HuH-7.5 (cell line): ENCODE measurements at places on chromosomes 1 and 21.

GRCh38 chr1:7703321-7704213 is 67.5 kb upstream of the VAMP3 start:
- no peak for DNase-seq

DNA sequence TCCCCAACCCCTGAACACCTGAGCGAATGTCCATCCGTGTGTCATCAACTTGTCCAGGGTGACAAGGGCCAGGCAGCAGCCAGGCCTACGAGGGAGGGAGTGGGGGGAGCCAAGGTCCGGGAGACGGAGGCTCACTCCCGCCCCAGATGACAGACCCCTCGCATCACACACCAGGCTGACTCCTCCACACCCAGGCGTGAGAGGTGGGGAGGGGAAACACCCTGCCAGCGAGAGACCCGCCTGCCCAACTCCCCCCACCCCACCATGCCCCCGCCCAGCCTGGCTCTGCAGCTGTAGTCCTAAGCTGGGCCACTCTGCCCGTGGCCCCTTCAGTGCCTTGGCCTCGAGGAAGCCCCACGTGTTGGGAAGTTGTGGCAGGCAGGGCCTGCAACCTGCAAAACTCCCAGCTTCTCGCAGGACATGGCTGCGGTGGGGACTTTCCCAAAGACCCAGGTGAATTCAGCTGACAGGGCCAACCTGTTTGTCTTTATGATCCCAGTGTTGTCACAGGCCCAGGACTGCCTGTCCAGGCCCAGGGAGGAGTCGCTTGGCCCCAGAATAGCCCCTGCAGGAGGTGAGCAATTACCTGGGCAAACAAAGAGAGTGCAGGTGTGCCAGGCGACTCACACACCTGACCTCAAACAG is 62.9 kb downstream of the RIPK4 start:
- peak; percentile 48 for DNase-seq

DNA sequence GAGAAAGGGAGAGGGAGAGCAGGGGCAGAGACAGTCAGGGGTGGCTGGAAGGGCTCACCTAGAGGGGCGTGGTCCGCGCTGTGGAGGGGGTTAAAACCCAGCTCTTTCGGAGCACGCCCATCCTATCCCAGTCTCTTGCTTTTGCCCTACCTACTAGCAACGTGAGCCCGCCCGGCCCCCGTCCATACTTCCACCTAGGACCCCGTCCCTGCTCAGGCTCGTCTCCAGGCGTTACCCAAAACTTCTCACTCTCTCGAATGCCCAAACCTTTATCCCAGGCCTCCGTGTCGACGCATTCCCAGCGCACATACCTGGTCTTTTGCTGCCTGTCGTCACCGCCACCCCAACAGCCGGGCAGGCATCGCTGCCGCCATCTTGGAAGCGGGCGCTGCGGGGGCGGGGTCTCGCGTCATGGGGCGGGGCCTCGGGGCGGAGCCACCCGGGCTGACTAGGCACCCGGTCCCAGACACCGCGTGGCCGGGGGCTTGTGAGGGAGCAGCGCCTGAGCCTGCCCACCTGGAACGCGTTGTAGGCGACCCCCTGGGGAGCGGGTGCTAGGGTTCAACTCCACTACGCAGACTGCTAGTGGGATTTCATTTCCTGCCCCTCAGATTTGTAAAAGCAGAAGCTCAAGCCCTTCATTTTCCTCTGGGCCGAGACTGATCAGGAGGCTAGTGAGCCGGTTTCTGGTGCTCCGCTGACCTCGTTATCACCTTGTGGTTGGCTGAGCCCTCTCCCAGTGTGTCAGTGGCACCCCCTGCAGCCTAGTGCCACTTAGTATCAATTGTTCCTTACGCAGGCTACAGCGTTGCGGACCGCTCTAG is at the start of gene B4GALT3:
Gene B4GALT3 (minus strand): TSS at position 396 of the 824 bp plus-strand sequence. CDS start 1,447 bp downstream, outside the sequence.
- peak; percentile 92 for DNase-seq

GRCh38 chr1:174204697-174205308 is 45.5 kb downstream of the RABGAP1L start:
- no peak for DNase-seq

DNA sequence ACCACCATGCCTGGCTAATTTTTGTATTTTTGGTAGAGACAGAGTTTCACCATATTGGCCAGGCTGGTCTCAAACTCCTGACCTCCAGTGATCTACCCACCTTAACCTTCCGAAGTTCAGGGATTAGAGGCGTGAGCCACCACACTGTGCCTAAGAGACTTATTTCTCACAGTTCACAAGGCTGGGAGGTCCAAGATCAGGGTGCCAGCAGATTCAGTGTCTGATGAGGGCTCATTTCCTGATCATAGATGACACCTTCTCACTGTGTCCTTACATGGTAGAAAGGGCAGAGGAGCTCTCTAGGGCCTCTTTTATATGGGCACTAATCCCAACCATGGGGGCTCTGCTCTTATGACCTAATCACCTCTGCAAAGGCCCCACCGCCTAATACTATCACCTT is 58.8 kb downstream of the ARHGEF10L start:
- DNase-seq, result no peak

GRCh38 chr1:32706491-32706890 is 3.9 kb upstream of the SYNC start:
- no peak for DNase-seq

DNA sequence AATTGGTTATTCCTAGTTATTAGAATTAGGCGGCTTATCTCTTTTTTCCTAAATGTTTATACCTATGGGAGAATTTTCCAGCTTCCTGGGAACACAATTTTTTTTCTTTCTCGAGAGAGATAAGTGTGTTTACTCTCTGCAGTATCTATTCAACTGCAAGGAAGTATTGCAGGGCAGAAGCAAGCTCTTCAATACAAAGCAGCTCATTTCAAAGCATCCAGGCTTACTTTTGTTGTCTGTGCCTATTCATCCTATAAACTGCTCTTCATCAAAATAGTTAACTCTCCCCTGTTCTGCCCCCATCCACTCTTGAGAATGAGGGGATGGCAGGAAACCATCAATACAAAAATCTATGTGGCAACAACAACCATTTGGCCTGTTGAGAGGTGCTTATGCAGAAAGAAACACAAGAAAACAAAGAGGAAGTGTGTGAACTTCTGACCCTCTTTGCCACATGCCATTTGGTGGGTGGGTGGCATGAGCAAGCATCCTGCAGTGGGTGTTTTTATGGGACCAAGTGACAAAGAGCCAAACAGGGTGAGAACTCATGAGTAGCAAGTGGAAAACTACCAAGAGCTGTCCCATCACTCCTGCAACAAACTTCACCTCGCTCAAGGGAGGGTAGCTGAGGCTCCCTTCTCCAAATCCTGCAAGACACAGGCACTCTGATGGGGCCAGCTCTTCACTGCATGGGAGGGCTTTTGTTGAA is 50.6 kb upstream of the MRPS6 start:
- no peak for DNase-seq

DNA sequence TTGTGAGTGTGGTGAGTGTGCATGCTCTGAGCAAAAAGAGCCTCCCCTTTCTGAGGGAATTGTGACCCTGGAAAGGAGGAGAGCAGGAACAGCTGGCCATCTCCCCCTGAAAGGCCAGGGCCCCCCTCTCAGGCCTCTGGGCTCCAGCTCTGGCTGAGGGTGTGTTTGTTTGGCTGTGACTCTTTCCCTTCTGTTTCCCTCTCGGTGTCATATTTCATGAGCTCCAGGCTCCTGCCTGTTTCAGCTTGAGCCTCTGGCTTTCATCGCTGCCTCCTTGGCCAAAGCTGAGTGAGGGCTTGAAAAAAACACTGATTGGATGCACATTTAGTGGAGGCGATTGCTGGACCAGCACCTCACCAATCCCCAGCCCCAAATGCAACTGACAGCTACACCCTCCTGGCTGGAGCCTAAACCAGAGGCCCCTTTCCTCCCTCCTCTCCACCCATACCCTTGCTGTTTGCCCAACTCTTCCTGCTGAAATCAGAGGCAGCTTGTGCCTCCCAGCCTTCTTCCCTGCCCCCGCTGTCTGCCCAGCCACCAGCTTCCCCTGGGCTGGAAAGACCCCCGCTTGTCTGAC is 64.1 kb downstream of the DDR2 start:
- no peak for DNase-seq

- no peak for DNase-seq
Measured at GRCh38 chr1:225944387-225944786, 3.4 kb upstream of the LEFTY2 start.

- DNase-seq, result no peak
Measured at GRCh38 chr1:156549831-156550230, 22.5 kb downstream of the IQGAP3 start.

DNA sequence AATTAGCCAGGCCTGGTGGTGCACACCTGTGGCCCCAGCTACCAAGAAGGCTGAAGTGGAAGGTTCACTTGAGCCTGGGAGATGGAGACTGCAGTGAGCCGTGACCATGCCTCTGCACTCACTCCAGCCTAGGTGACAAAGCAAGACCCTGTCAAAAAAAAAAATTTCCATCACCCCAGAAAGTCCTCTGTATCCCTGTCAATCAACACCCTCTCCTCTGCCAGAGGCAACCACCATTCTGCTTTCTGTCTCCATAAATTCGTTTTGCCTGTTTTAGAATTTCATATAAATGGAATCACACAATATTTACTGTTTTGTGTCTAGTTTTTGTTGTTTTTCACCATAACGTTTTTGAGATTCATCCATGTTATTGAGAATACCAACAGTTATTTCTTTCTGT is 141.6 kb upstream of the SLC45A1 start:
- DNase-seq, result no peak

DNA sequence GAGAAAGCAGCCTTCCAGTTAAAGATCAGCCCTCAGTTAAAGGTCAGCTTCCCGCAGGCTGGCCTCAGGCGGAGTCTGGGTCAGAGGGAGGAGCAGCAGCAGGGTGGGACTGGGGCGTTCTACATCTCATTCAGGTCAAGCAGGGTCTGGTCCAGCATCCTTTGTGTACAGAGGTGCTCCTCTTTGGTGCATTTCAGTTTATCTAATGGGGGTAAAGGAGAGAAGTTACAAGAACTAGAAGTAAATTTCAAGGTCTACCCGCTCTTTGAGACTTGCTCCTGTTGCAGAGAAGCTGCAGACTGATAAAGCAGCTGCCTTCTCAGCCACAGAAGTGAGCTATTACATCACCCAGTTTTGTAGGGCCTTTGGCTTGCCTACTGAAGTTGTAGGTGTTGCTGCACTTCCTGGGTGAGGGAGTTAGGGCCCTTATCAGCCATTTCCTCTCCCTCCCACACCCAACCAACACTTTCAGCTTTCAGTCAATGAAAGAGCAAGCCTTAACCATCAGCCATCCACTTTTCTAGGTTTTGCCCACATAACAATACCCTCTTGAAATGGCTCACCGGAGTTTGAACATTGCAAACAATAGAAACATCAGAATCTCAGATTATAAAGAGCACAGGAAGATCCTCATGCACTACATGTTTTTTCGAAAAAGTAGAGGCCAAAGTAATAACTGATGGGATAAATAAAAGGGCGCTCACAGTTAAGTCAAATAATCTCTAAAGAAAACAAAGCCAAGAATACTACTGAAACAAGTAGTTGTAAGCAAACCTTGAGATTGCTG is 2.8 kb upstream of the NUP210L start:
- DNase-seq, result no peak

DNA sequence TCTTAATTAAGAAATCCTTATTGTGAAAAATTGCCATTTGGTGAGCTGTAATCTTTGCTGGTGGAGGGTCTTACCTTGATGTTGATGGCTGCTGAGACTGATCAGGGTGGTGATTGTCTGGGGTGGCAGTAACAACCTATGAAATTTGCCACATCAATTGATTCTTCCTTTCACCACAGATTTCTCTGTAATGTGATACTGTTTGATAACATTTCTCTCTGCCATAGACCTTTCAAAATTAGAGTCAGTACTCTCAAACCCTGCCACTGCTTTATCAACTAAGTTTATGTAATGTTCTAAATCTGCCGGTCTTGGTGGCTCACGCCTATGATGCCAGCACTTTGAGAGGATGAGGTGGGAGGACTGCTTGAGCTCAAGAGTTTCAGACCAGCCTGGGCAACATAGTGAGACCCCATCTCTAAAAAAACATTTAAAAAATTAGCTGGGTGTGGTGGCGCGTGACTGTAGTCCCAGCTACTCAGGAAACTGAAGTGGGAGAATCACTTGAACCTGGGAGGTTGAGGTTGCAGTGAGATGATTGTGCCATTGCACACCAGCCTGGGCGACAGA is 5.0 kb downstream of the KPNA6 start:
- no peak for DNase-seq

DNA sequence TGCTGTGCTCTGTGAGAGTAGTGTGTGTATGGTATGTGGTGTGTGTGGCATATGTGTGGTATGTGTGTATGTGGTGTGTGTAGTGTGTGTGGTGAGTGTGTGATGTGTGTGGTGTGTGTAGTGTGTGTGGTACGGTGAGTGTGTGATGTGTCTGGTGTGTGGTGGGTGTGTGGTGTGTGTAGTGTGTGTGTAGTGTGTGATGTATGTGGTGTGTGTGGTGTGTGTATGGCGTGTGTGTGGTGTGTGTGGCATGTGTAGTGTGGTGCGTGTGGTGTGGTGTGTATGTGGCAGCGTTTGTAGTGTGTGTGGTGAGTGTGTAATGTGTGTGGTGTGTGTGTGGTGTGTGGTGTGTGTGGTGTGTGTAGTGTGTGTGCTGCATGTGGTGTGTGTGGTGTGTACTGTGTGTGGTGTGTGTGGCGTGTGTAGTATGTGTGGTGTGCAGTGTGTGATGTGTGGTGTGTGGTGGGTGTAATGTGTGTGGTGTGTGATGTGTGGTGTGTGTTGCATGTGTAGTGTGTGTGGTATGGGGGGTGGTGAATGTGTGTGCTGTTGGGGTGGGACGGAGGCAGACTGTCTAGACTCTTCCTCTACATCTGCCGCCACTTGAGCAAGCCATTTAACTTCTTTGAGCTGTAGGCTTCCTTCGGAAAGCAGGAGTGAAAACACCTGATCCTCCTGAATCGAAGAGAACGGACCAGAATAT is 33.5 kb downstream of the GPA33 start:
- DNase-seq, result no peak

DNA sequence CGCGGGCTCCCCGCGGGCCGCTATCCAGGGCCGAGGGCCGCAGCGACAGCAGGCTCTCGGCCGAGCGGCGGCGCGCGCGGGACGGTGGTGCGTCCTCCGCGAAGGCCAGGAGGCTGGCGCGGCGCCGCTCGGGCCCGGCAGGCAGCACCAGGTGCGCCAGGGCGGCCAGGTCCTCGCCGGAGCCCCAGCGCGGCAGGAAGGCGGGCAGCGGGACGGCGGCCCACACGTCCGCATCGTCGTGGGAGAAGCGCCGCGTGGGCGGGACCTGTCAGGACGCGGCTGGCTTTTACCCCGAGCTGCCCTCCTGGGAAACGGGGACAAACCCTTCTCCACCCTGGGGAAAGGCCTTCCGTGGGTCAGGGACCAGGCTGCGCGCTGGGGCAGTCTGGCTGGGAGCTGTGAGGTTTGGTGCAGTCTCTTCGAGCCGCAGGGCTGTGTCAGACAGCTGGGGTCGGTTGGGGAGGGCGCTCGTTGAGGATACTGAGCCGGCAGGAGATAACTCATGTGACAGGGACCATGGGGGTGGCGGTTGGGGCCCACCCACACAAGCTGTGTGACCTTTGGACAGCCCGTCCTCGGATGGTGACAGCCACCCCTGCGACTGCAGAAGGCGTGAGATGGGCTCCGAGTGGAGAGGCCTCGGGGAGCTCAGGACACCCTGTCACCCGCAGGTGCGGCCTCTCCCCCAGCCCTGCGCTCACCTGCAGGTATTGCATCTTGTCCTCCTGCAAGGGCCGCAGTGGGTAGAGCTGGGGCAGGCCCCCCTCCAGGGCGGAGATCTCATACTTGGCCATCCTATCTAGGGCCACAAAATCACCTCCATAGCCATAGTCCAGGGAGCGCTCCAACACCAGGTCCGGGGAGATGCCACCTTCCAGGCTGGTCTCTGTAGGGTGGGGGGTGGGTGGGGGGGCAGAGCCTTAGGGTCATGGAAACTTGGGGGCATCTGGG is 6.0 kb downstream of the HES3 start:
- DNase-seq, result peak; percentile 69
